ENCODE measurements at places on chromosomes 4 and X.

- no peak for DNase-seq
These were observed 38.6 kb downstream of the NELFA start for GRCh38 chr4:1969928-1970723.

DNA sequence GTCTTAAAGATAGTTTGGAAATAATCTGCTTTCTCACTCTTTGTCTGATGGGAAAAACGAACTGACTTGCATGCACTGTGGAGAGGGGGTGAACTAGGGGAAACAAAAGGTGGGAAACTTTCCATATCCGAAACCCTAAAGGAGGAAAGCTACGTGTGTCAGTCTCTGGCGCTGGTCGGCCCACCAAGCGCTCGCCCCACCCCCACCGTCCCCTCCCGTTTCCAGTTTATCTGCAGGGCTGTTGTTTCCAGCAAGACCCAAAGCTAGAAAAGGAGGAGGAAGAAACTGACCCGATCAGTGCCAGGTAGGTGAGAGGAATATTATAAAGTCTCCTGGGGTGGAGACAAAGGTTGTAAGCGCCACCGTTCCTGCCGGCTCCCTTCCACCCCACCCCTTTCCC, 552 bp downstream of the TCEAL9 start:
- DNase-seq = no peak

DNA sequence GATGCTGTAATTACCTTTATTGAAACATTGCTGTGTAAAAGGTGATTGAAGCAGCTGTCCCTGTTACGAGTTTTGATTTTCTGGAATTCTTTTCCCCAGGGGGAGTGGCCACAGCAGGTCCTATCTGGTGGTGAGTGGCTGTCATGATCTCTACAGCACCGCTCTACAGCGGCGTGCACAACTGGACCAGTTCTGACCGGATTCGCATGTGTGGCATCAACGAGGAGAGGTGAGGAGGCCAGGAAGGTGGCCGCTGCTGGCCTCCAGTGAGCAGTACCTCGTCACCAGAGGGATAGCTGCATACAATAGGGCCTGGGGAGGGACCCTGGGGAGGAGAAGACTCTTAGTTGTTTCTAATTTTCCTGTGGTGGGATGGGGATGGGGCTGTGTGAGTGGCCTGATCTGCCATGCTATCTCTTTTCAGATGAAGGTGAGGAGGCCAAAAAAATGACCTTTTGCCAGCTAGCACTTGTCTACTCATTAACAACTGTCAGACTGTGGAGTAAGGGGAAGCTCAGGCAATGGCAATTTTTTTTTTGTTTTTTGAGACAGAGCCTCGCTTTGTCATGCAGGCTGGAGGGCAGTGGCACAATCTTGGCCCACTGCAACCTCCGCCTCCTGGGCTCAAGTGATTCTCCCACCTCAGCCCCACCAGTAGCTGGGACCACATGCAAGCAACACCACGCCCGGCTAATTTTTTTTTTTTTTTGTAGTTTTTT, 22.8 kb downstream of the BCORL1 start:
- DNase-seq = no peak

GRCh38 chr4:1533501-1534064, 127.3 kb upstream of the NKX1-1 start:
- DNase-seq = no peak

DNA sequence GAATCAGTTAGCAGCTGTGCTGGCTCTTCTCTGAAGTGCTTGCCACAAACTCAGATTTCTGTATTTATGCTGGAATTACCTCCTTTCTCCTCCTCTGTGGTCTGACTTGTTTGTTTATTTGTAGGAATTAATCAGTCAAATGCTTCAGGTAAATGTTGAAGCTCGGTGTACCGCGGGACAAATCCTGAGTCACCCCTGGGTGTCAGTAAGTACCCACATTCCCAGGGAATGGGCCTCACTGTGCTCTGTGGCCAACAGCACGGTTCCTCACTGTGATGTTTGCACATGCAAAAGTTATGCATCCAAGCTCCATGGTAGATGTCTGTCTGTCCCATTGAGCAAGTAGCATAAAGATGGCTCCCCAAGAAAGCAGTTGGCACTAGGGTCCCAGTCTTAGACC, 169.9 kb downstream of the DCLK2 start:
- no peak for DNase-seq

- DNase-seq = no peak
These were observed 19.6 kb upstream of the SASH3 start for GRCh38 chrX:129760155-129760554.

DNA sequence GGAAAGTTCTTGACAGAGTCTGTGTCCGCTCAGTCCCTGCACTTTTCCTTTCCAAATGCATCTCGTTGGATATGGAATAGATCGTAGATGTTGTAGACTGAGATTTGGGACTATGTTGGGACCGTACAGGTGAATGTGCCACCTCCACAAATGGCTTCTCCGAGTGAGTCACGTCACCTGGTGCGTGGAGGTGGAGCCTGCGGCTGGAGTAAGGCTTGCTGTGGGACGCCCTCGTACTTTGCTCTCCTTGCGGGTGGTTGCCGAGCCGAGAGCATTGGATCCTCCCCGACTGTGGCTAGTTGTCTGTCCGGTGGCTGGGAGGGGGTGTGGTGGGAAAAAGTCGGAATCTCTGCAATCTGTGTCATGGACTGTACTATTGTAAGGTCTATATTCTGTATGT, 60.5 kb downstream of the NELFA start:
- DNase-seq = no peak

GRCh38 chr4:17642398-17642783, 27.9 kb downstream of the MED28 start:
- no peak for DNase-seq

DNA sequence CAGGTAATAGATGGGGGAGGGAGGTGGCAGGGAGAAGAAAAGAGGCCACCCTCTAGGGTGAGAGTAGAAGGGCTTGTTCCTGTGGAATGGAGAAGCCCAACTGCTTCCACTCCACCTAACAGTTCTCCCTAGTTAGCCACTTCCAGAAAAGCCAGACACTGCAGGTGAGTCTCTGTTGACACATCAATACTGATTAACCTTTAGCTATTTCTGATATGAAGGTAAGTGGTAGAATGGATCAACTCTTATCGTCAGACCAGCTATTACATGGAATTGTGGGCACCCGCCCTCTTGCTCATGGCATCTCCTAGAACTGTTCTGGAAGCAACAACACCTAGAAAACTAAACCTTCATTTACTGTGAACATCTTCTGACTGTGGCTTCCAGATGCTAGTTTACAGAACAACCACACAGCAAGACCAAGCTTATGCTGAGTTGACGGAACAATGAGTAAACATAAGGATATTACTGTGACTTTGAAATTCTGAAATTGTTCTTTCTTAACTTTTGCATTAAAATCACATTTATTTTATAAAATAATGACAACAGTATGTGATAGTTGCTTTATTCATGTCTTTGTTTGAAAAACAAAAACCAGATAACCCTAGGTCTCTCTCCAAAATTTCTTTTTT, 44.7 kb downstream of the ANXA3 start:
- no peak for DNase-seq

- no peak for DNase-seq
These were observed 31.2 kb downstream of the PJA1 start for GRCh38 chrX:69133921-69134542.

GRCh38 chr4:12446256-12446655, 1017.6 kb upstream of the HS3ST1 start:
- DNase-seq = no peak

DNA sequence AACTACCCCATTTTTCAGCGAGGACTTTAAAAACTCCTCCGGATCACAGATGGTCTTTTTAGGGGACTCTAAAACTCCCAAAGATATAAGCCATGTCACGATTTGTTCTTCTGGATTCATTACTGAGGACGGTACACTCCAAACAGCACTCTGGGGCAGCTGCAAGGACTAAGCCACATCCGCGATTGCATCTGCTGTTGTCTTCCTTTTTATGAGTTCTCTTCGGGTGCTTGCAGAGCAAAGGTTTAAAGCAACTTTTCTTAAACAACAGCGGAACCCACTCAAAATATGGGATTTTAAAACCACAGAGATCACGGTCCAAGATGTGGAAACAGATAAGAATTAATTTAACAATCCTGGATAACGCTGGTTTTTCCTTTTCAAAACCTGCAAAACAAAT, at the start of gene ARHGEF6:
ARHGEF6 (minus strand) TSS at position 170 of the 400 bp plus-strand sequence; CDS start at position 120, 50 bp downstream.
- DNase-seq = no peak

GRCh38 chr4:86403575-86403974, 43.7 kb upstream of the MAPK10 start:
- no peak for DNase-seq

GRCh38 chr4:105543881-105544280, 8.5 kb upstream of the ARHGEF38 start:
- no peak for DNase-seq

GRCh38 chr4:18292411-18292810, 270.9 kb upstream of the LCORL start:
- DNase-seq = no peak

GRCh38 chr4:138053641-138054301, 188.4 kb downstream of the SLC7A11 start:
- no peak for DNase-seq

DNA sequence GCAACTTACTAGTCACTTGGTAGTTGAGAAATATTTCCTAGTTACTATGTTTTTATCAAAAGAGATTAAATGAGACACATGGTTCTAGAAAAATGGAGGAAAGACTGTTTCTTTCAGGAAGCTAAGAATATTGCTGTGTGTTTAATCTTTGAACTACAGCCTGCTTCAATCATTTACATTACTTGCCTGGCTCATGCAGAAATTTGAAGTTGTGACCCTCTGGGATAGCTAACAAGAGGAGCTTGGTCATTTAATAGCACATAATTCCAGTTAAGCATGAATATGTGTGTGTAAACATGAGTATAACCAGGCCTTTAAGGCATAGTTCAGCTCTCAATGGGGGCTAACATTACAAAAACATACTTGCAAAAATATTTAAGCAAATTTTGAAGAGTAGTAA, 44.6 kb upstream of the SLC25A4 start:
- DNase-seq = no peak

DNA sequence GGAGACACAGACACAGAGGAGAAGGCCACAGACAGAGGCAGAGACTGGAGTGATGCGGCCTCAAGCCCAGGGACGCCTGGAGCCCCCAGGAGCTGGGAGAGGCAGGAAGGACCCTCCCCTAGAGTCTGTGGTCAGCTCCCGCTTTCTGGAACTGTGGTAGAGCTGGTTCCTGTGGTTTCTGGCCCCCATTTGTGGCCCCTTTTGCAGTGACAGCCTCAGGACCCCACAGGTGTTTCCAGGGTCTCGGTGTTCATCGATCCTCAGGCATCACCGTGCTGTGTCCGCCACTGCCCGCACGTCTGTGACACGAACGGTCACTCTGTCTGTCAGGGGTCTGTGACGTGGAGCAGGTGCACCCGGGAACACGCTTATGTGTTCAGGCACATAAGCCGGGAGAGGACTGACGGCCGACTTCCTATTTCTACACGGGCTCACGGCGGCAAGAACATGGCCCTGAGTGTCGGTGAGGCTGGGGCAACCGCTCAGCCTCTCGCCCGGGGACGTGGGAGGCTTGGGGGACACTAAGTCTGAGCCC, 7.9 kb downstream of the GTPBP6 start:
- DNase-seq = no peak

GRCh38 chr4:185920171-185920570, 108.2 kb upstream of the SORBS2 start:
- no peak for DNase-seq

DNA sequence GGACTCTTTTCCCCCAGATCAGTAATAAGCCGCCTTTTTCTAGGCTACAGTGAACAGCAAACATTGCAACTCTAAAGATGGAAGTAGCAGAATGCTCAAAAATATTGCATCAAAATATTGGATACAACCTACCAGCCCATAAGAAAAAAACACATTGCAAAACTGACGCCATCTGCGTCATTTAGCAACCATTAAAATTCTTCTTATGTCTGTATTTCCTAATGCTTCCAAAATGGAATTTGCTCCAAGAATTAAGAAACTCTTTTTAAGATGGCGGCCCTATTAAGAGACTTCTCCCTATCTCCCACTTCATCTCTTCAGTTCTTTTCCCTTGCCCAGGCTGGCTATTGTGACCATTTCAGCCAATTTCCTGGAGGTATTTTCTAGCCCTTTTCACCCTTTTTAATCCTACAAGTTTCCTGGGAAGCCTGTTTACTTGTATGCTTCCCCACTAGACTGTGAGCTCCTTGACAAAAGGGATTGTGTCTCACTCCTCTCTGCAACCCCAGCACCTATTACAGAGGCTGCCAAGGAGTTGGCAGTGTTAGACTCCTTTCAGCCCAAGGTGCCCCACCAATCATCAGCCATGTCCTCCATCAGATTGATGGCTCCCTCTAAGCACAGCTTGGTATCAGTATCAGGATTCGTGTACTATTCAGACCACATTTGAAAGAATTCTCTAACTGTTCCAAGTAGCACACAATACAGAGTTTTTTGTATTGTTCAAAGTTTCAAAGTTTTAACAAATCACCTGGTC, 4.4 kb downstream of the GPC3 start:
- no peak for DNase-seq

DNA sequence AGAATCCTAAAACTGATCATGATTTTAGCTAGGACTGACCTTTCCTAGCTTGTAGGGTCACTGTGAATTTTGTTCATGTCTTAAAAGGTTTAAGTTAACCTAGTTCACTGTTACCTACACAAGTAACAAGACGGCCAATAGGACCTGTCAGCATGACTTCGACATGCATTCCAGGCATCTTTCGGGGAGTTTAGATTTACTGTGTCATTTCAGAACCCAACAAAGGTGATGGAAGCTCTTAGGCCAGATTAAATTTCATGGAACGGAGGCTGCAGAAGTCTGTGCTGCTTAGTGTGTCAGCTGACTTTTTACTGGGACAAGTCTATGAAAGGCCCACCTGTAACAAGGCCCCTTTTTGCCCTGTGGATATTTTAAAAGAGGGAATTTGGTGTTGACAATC, 93.1 kb downstream of the GATB start:
- DNase-seq = no peak

- no peak for DNase-seq
These were observed 193.4 kb downstream of the GRID2 start for GRCh38 chr4:92497141-92497540.

DNA sequence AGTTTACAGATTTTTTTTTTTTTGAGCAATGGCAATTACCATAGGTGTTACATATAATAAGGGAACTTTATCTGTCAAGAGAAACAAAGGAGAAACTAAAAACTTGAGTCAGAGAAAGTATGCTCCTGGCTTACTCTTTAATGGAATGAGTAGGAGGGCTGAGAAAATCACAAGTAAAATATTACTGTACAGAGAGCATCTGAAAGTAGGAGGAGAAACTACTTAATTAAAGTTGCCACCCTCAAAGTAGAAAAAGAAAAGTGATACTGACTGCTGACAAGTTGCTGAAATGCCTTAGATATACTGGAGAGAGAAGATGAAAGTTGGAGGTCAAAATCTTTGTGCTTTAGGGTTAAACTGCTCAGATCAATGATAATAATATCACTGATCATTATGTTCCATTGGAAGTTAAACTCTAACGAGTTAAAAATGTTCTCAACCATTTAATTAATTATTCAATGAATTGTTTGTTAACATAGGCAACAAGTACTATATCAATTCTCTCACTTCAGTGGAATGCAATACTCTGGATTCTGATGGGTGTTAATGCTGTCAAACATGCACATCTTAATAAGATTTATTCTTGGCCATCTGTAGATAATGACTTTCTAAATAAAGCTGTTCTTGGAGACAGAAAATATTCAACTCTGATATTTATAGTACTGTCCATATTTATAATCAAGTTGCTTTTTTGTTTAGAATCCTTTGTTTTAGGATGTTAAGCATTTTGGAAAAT, 61.2 kb upstream of the CAMK2D start:
- DNase-seq = no peak

GRCh38 chr4:121166976-121167375, 2.9 kb upstream of the TNIP3 start:
- no peak for DNase-seq

All from activated T-helper 1 cell treated with anti-CD3 and anti-CD28 coated beads, Interleukin-2, amount 50 U/mL, for 16 hours (primary cell).